Mesendoderm (in vitro differentiated cells): ENCODE measurements at places on chromosomes 1 and 21.

GRCh38 chr1:178509414-178510007 lies 3.4 kb upstream of the TEX35 start:
- no peaks in the 10 kb centered on the region for H3K27me3 ChIP-seq
- no peak overlapping the region for H3K27ac ChIP-seq
- DNase-seq, result no peak

DNA sequence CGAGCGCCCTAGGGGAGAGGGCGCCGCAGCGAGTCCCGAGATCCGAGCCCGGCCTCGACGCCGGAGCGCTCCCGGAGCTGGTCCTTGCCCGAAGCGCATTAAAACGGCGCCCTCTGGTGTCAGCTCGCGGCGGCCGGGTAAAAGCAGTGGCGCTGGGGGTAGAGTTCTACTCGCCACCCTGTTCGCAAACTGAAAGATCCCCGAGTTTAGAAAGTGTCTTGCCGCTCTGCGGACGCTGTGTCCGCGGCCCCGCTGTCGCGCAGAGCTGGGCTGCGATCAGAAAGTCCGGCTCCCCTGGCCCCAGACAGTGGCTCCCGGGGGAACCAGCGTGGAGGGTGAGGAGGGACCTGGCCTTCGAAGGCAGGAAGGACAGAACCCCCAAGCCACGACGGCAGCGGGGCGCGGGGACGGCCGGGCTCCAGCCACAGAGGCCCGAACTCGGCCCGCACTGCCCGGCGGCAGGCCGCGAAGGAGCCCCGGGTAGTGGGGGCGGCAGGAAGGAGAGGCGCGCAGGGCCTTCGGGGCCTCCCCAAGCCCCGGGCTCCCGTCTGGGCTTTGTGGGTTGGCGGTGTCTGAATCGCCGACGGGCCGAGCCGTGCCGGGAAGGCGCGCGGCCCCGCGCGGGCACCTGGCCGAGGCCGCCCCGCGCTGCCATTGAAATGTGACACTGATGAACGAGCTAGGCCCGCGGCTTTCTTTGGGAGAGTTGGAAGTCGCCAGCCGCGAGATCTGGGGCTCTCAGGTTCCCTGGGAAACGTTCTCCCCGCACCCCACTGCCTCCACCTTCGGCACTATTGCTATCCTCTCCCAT lies 39.1 kb upstream of the NFIA start:
- no peak overlapping the region for H3K27ac ChIP-seq
- no peak overlapping the region for H3K4me3 ChIP-seq
- no peaks in the 10 kb centered on the region for H3K4me1 ChIP-seq

DNA sequence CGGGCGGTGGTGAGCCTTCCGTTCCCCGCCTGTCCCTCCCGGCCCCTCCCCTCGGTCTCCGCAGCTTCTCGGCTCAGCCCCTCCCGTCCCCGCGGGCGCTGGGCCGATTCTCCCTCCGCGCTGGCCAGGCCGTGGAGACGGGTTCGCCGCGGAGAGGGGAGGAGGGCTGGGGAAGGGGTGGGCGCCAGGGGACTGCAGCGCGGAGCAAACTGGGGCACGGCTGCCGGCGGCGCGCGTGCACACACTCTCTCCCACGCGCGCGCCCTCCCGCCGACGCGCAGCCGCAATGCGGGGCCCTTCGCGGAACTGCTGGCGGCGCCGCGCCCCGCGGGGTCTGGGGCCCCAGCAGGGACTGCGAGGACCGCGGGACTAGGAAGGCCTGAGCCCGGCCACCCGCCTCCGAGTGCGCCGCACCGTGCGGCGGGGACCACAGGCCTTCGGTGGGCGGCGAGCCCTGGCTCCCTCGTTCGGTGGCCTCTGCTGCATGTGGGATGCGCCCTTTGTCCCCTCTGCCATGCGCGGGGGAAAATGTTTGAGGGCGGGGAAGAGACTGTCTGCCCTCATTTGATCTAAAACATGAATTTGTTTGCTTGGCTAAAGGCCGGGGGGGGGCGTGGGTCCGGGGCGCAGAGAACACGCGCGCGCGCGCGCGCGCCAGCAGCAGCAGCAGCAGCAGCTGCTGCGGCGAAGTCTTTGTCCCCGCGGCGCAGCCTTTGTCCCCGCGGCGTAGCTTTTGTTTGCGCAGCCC lies 90.7 kb upstream of the VAMP3 start:
- H3K27me3 ChIP-seq, result no peaks in the 10 kb centered on the region
- peak overlapping the region; percentile 44 for H3K4me3 ChIP-seq
- DNase-seq, result peak; percentile 47
- no peaks in the 10 kb centered on the region for H3K36me3 ChIP-seq
- H3K4me1 ChIP-seq, result no peaks in the 10 kb centered on the region

DNA sequence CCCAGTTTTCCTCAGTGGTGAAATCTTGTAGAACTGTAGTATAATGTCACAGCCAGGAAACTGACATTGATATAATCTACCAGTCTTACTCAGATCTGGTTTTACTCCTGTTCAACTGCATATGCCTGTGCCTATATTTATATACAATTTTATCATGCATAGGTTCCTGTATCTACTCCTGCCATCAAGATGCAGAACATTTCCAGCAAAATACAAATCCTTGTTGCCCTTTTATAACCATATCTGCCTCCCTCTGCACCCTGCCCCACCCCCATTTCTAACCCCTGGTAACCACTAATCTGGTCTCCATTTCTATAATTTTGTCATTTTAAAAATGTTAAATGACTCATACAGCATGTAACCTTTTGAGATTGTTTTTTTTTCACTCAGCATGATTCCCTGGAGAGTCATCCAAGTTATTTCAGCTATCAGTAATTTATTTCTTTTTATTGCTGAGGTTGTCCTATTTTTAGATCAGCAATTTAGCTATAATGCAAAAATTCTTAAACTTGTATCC lies 8.1 kb downstream of the UTP25 start:
- peaks cover 18% of the 10 kb centered on the region for H3K36me3 ChIP-seq
- H3K4me1 ChIP-seq, result no peaks in the 10 kb centered on the region
- no peaks in the 10 kb centered on the region for H3K27me3 ChIP-seq
- H3K27ac ChIP-seq, result no peak overlapping the region
- H3K4me3 ChIP-seq, result no peak overlapping the region

DNA sequence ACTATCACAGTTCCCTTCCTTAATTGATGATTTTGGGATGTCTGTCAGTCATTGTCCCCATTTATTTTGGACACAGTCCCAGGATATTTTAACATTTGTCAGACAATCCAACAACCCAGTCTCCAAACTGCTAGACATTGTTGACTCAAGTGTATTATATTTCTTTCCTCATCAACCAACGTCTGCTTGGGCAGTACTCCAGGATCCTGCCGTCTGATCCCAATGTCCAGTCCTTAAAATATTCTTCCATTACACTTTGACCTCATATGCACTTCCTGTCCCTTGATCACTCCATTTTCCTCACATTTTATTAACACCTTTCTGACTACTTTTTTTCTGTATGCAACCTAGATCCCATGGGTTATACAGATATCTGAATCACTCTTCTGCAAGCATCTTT lies 39.8 kb upstream of the KIAA0040 start:
- H3K27ac ChIP-seq, result no peak overlapping the region
- H3K27me3 ChIP-seq, result no peaks in the 10 kb centered on the region
- H3K36me3 ChIP-seq, result no peaks in the 10 kb centered on the region

- H3K4me1 ChIP-seq, result no peaks in the 10 kb centered on the region
- H3K27ac ChIP-seq, result no peak overlapping the region
- H3K27me3 ChIP-seq, result no peaks in the 10 kb centered on the region
- H3K4me3 ChIP-seq, result no peak overlapping the region
Measured at GRCh38 chr1:79235301-79236002, 228.9 kb upstream of the ADGRL4 start.

- H3K27ac ChIP-seq, result no peak overlapping the region
- H3K36me3 ChIP-seq, result no peaks in the 10 kb centered on the region
- peak overlapping the region; percentile 36 for H3K4me3 ChIP-seq
- DNase-seq, result peak; percentile 28
- no peaks in the 10 kb centered on the region for H3K27me3 ChIP-seq
Measured at GRCh38 chr1:27011976-27012563, 580 bp downstream of the TENT5B start.

GRCh38 chr1:81414488-81415015 lies 386.2 kb upstream of the ADGRL2 start:
- H3K27ac ChIP-seq, result no peak overlapping the region
- no peaks in the 10 kb centered on the region for H3K27me3 ChIP-seq
- H3K4me3 ChIP-seq, result no peak overlapping the region
- no peaks in the 10 kb centered on the region for H3K4me1 ChIP-seq
- no peaks in the 10 kb centered on the region for H3K36me3 ChIP-seq

DNA sequence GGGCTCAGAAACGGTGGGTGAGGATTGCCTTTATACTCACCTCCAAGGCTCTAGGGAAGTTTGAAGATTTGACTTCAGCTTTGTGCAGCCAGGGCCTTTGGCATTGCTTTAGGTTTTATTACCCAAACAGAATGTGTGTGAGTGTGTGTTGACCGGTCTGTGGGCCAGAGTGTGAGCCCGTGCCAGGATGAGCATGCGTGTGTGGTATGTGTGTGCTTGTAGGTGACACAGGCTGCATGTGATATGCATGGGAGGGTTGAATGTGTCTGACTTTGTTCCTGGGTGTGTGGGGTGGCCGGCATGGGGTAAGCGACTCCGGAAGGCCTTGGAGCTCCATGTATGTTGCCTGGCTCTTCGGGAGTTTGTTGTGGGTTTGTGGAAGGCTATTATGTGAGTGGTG lies 160.5 kb downstream of the FOXD2 start:
- no peak overlapping the region for H3K4me3 ChIP-seq
- H3K27me3 ChIP-seq, result peaks cover 5% of the 10 kb centered on the region
- no peak overlapping the region for H3K27ac ChIP-seq
- no peak for DNase-seq
- H3K4me1 ChIP-seq, result no peaks in the 10 kb centered on the region
- no peaks in the 10 kb centered on the region for H3K36me3 ChIP-seq

- no peaks in the 10 kb centered on the region for H3K27me3 ChIP-seq
- DNase-seq, result no peak
- H3K36me3 ChIP-seq, result no peaks in the 10 kb centered on the region
- no peaks in the 10 kb centered on the region for H3K4me1 ChIP-seq
Measured at GRCh38 chr1:240803151-240803550, 191.2 kb upstream of the GREM2 start.

DNA sequence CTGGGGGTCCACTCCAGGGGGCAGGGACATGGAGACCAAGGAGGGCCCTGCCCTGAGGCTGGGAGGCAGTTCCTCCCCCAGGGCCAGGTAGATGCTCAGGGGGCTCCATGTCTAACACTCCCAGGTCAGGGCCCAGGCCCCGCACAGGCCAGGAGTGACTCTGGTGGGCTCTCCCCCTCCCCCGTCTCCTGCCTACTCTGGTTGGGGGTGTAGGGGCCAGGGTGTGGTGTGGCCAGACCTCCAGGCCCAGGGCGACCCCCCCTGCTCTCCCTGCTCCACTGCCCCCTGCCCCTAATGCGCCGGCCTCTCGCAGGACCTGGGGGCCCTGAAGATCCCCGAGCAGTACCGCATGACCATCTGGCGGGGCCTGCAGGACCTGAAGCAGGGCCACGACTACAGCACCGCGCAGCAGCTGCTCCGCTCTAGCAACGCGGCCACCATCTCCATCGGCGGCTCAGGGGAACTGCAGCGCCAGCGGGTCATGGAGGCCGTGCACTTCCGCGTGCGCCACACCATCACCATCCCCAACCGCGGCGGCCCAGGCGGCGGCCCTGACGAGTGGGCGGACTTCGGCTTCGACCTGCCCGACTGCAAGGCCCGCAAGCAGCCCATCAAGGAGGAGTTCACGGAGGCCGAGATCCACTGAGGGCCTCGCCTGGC lies 19.7 kb upstream of the CCDC27 start:
- H3K27ac ChIP-seq, result no peak overlapping the region
- H3K4me1 ChIP-seq, result no peaks in the 10 kb centered on the region
- H3K27me3 ChIP-seq, result no peaks in the 10 kb centered on the region
- DNase-seq, result peak; percentile 81

DNA sequence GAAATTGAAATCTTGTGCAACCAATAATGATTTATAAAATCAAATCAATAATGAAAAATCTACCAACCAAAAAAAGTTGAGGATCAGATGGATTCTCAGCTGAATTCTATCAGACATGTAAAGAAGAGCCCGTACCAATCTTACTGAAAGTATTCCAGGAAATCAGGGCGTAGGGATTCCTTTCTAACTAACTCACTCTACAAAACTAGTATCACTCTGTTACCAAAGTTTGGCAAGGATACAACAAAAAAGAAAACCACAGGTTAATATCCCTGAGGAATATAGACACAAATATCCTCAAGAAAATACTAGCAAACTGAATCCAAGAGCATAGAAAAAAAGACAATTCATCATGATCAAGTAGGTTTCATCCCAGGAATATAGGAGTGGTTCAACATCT lies 52.8 kb upstream of the ADGRL4 start:
- no peaks in the 10 kb centered on the region for H3K27me3 ChIP-seq
- H3K4me1 ChIP-seq, result no peaks in the 10 kb centered on the region
- H3K36me3 ChIP-seq, result no peaks in the 10 kb centered on the region
- DNase-seq, result no peak

GRCh38 chr1:213371847-213372619 lies 321.0 kb downstream of the RPS6KC1 start:
- H3K27ac ChIP-seq, result no peak overlapping the region
- H3K4me1 ChIP-seq, result peaks cover 5% of the 10 kb centered on the region
- no peaks in the 10 kb centered on the region for H3K36me3 ChIP-seq
- DNase-seq, result no peak
- H3K27me3 ChIP-seq, result no peaks in the 10 kb centered on the region

DNA sequence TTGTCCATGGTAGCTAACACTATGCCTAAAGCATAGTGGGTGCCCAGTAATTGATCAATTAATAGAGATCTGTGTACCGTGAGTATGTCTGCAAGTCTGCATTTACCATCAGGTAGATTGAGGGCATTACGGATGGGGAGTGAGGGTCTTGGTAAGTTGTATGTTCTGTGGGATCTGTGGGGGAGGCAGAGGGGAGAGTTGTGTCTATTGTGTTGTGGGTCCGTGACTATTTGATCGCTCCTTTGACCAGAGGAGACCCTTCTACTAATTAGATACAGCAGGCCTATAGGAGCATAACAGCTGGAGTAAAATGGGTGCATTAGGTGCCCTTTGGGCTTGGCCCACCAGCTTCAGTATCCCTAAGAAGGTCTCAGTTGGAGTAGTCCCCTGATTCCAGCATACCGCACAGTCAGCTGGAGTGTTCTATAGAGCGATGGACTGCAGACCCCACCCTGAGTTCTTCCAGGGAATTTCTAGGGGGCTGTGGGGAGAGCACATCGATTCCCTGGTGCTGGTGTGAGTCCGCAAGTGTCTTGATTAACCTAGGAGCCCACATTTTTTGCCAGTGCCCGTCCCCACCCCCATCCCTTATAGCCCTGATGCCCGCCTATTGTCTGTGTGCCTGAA lies 55.9 kb downstream of the RHBG start:
- H3K4me3 ChIP-seq, result no peak overlapping the region
- DNase-seq, result no peak
- H3K27me3 ChIP-seq, result no peaks in the 10 kb centered on the region
- H3K4me1 ChIP-seq, result peaks cover 37% of the 10 kb centered on the region
- no peaks in the 10 kb centered on the region for H3K36me3 ChIP-seq

GRCh38 chr1:180412583-180412982 lies 89.8 kb downstream of the ACBD6 start:
- H3K27me3 ChIP-seq, result no peaks in the 10 kb centered on the region
- no peaks in the 10 kb centered on the region for H3K36me3 ChIP-seq
- no peak overlapping the region for H3K27ac ChIP-seq
- no peak overlapping the region for H3K4me3 ChIP-seq
